Activated naive CD4-positive, alpha-beta T cell (primary cell): ENCODE measurements at places on chromosomes 3 and 15.

DNA sequence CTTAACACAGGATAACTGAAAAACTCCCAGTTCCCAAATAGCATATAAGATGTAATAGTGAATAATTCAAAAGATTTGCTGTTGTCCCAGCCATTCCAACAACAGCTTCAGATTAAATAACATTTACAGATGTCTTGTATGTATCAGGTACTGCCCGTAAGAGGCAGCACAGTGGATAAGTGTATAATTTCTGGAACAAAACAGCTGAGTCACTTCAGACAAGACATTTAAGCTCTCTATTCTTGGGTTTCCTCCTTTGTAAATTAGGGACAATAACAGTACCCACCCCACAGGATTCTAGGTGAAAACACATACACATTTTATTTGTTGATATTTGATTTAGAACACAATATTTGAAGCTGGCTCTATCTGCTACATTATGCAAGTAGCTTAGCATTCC lies 2.6 kb upstream of the WWTR1 start:
- no peak for DNase-seq

DNA sequence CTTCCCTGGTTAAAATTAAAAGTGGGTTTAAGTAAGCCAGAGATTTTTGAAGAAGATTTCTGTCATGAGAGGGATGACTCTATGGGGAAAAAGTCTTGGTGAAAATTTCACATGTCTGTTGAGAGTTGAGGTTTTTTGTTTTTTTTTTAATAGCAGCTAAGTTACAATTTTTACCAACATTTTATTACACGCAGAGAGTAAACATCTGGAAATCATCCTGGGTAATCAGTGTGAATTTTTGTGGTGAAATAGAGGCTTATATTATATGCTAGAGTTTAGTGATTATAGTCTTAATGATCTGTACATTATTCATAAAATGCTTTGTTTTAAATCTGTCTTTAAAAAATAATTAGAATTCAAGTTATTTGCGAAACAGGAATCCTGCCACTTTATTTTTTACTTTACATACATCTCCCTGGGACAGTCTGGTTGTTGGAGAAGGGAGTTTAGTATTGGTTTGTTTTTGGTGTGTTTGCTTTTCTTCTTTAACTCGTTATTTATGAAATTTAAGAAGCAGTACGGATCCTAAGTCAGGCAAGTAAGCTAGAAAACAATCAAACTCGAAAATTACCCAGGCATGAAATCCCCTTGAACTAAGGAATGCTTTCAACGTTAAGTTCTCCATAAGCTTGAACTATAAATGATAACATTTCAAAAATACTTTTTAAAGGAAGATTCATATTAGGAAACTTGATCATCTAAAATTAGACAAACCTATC lies 143.4 kb upstream of the TSC22D2 start:
- no peak for DNase-seq

GRCh38 chr3:148335612-148336011 lies 362.1 kb upstream of the AGTR1 start:
- DNase-seq, result no peak

DNA sequence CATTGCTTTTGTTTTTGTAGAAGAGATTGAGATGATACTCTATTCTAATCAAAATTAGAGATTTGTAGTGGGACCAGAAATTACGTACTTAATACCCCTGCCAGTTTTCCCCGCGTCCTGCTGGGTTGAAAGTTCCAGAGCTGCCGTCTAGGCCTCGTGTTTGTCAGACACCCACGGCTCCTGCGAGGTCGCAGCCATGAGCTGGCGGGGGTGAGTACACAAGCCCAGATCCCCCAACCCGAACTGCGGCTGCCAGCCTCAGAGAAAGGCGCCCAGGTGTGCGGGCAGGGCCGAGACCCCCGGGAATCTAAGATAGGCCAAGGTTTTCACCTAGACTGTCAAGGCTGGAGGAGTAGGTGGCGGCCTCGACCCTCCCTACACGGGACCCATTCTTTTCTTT lies 26.3 kb downstream of the GPR160 start:
- DNase-seq, result no peak

DNA sequence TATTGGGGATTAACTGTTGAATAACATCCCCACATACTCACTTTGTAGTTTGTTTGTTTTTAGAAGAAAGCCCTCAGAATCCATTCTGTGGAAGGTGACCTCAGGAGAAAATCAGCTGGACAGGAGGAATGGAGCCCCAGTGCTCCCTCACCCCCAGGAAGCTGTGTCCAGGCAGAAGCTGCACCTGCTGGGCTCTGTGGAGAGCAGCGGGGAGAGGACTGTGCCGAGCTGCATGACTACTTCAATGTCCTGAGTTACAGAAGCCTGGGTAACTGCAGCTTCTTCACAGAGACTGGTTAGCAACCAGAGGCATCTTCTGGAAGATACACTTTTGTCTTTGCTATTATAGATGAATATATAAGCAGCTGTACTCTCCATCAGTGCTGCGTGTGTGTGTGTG lies 14.0 kb downstream of the TIGIT start:
- no peak for DNase-seq

- DNase-seq, result no peak
Observed at GRCh38 chr3:191328383-191328961, 722 bp upstream of the CCDC50 start.

- no peak for DNase-seq
Observed at GRCh38 chr3:183220828-183221227, 32.2 kb upstream of the B3GNT5 start.

- no peak for DNase-seq
Observed at GRCh38 chr3:54772746-54773145, 155.1 kb downstream of the LRTM1 start.

GRCh38 chr3:24372559-24373197 lies 122.0 kb downstream of the THRB start:
- no peak for DNase-seq

- no peak for DNase-seq
Observed at GRCh38 chr15:40470423-40471104, at the start of gene CHST14. Gene CHST14 (plus strand): TSS chr15:40470984. CDS start chr15:40471214, 230 bp downstream.

DNA sequence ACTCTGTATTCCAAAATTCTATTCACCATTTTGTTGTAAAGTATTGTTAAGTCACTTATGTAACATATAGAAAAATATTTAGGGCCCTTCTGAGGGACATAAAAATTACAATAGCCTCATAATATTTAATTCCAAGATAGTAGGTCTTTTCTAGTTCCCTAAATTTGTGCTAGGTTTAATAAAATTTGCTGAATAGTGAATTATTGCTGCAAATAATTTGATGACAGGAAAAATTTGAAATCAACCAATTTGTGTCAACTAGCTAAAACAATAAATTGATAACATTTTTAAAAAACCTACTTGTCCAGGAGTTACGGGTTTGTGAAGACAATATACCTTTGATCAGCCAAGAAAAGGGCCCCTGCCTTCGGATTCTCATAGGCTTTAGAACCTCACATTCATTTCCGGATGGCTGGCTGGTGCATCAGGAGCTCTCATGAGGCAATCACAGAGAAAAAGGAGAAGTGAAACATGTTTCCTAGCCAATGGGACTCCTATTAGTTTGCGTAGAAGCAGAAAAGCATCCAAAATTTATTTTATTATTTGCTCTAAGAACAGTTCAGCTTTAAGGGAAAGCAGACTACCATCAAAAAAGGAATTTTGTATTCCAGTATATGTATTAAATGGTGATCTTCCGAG lies 177.2 kb downstream of the LRRC3B start:
- DNase-seq, result no peak

DNA sequence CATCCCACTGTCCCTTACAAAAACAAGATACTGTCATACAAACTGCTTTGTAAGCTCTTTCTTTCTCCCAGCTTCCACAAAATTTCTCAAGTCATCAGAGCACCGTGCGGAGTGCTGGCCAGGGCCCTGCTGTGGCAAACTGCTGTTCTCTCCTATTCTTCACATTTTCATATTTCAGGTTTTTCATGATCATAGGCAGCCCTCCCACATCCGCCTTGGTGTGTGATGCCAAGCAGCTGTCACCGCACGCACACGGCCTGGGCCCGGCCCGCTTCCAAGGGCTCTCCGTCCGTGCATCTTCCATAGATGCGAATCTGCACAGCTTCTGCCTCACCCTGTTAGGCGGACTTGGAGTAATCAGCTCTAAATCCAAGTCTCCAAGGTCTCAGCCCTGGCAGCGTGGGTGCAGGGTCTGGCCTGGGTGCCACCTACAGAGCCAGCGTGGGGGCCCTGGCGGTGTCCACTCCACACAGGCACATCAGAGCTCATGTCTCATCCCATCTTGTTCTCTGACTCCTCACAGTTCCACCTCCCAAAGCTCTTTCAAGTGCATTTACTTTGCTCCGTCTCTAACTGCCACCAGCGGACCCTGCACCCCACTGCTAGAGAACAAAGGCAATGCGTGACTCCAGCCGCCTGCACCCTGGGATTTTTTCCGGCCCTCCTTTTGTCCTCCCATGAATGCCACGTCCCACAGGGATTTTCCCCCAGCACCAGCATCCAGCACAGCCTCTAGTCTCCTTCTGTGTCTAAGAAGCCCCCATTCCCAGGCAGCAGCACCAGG lies 27.2 kb downstream of the CYFIP1 start:
- no peak for DNase-seq

DNA sequence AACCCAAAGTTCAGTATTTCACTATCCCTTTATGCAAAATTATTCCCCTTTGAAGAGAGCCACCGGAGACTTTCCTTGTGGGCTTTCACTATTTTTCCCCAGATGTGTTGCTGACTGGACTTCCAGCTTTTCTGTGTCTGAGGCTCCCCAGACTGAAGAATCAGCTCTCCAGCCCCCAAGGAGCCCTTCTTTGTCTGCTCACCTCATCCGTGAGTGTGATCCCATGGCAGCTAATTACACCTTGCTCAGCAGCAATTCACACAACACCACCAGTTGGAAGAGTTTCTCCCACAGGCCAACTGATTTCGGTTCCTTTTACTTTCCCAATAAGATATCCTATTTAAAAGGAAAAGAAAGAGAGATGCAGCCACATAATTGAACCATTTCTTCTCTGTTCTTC lies 249.5 kb upstream of the TRIM42 start:
- DNase-seq, result no peak

- DNase-seq, result no peak
Observed at GRCh38 chr3:182327196-182327681, 466.1 kb upstream of the ATP11B start.

DNA sequence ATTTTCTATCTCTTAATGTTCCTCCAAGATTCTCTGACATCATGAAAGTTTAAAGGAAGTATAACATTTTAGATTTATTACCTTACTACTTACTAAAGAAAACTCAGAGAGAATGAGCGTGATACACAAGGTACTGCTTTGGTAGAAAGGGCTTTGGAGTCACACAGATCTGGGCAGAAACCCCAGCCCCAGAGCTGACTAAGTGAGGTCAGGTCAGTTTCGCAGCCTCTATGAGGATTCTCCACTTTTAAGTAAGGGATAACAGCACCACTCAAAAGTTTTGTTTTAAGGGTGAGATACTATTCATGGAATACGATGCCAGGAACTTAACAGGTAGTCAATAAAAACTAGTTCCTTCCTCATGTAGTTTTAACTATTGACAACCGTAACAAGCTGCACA lies 76.1 kb downstream of the CLDN11 start:
- DNase-seq, result no peak

DNA sequence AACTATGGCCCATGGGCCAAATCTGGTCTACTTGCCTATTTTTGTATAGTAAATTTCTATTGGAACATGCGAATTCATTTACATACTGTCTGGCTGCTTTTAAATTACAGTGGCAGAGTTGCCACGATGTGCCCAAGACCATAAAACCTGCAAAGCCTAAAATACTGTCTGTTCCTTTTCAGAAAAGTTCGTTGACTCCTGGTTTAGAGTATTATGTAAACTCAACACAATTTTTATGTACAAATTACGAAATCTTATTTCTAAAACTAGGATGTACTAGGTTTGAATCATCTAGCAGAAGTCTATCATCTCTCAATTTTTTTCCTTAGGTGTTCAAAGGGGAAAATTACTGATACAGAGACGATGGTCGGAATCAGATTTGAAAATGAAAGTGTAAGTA lies 26.9 kb downstream of the SENP2 start:
- no peak for DNase-seq

DNA sequence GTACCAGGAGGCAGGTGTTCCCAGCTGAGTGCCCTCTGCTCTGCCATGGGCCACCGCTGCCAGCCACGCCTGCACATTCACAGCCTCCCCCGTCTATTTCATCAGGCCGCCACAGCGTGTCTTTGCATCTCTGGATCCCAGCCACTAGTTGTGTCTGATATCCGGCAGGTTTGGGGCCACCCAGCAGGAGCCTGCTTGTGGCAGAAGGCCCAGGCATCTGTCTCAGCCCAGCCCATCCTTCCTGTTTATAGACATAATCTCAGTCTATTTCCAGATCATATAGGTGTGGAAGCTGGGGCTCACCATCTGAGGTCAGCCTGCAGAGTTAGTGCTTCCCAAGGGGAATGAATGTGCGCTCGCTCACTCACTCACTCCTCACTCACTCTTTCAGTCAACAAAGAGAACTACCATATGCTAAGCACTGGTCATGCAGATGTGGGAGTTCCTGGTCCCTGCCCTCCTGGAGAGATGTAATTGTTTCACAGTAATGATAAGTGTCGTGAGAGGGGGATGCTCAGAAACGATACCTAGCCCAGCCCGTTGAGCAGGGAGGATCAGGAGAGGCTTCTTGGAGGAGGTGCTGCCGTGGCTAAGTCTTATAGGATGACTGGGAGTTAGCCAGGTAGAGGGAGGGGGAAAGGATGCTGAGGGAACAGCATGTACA lies 60.6 kb downstream of the FGD5 start:
- DNase-seq, result no peak

GRCh38 chr15:96561593-96561992 lies 231.1 kb downstream of the NR2F2 start:
- DNase-seq, result no peak

GRCh38 chr3:119401069-119401468 lies 62.3 kb downstream of the TMEM39A start:
- no peak for DNase-seq

DNA sequence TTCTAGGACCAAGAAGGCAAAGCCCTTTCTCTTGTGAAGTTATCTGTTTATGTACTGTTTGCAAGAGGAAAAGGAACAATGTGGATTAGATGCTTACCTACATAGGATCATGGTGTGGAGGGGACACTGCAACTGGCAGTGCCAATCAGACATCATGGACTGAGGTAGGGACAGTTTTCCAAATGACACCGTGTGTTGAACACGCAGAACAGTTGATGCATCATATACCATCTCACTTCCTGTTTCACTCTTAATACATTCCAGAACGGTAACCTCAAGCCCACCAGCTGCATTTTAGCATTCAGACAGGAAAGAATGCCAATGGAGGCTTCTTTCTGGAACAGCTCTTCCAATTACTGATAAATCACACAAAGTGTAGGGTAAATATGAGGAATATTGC lies 397.7 kb upstream of the LMCD1 start:
- DNase-seq, result no peak

DNA sequence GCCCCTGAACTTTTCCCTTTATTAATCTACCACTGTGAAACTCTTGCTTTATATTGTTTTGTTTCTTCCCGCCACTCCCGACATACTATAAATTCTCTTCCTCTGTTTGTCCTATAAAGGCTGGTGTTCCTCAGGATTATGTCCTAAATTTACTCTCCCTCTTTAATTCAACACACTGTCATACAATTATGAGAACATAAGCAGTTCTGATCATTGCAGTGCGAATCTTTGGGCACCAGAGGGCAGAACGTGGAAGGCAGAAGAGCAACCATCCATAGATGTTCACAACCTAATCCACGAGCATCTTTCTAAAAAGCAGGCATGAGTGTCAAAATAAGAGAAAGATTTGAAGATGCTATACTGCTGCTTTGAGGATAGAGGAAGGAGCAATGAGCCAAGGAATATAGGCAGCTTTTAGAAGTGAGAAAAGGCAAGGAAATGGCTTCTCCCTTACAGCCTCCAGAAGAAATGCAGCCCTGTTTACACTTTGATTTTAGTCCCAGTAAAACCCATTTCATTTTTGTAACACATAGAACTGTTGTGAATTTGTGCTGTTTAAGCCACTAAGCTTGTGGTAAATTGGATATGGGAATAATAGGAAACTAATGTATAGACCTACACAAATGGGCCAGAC lies 179.4 kb downstream of the GBE1 start:
- no peak for DNase-seq
